ENCODE measurements at places on chromosomes 5 and 9.

GRCh38 chr5:1878050-1878849 is 4.5 kb downstream of the IRX4 start:
- DNase-seq: no peak

DNA sequence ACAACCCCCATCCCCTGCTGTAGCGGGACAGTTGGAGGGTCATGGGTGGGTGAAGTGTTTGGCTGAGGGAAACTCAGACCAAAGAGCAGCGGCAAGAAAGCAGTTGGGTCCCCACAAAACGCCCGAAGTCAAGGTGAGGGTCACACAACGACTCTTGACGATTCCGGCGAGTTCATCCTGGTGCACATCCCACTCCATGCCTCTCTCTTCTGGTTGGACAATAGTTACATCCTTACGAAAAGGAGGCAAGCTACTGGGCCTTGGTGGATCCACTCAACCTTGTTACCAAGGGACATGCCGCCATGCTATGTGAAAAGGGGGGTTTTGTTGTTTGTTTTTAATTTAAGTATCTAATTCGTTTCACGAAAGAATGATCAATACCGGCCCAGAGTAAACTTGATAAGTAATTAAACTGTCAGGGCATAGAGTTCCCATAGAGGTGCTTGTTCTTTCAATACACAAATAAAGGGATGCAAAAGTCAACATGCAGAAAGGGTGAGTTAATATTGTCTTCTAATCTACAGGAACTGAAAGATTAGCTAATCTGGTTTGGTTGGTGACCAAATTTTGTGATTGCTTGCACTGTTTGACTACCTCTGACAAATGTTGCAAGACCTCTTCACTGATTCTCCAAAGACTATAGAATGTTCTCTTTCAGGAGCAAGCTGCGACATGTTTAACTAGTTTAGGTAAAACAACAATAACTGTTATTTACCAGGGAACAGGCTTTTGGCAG is 732 bp upstream of the SMIM15 start:
- no peak for DNase-seq

- no peak for DNase-seq
Observed at GRCh38 chr5:147404706-147405105, 105.2 kb downstream of the DPYSL3 start.

DNA sequence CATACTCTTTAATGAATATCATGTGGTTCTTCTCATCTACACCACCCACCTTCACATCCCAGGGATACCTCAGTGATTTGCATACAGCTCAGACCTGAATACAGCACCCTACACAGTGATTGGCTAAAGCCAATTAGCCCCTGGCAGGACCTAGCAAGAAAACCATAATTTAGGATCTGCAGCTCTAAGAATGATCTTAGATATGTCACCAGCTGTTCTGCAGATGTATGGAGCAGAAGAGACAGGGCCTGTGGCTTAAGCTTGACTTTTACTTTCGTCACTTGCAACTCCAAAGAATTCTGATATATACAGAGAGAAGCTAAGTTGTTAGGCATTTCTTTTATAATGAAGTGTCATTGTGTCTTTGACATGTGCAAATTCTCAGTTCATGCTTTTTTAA is 483.2 kb upstream of the C9orf72 start:
- no peak for DNase-seq

- DNase-seq: no peak
Observed at GRCh38 chr9:72415163-72415562, 50.2 kb upstream of the ZFAND5 start.

- DNase-seq: no peak
Observed at GRCh38 chr9:114743446-114743845, 61.5 kb upstream of the TEX48 start.

DNA sequence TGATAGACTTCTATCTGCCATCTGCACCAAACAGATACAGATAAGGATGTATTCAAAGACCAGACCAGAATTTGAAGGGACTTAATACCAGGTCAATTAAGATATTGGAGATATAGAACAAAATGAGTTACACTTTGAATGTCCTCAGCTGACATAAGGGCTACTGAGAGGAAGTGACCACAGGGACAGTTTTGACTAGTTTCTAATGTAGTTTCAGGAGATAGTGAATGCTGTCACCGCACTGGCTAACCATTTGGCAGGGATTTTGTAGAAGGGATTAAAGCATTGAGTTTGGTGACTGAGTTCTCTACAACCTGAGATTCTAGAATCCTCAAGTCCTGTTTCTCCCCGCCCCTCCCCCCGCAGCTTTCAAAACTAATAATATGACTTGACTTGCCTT is 22.7 kb downstream of the CCNH start:
- no peak for DNase-seq

DNA sequence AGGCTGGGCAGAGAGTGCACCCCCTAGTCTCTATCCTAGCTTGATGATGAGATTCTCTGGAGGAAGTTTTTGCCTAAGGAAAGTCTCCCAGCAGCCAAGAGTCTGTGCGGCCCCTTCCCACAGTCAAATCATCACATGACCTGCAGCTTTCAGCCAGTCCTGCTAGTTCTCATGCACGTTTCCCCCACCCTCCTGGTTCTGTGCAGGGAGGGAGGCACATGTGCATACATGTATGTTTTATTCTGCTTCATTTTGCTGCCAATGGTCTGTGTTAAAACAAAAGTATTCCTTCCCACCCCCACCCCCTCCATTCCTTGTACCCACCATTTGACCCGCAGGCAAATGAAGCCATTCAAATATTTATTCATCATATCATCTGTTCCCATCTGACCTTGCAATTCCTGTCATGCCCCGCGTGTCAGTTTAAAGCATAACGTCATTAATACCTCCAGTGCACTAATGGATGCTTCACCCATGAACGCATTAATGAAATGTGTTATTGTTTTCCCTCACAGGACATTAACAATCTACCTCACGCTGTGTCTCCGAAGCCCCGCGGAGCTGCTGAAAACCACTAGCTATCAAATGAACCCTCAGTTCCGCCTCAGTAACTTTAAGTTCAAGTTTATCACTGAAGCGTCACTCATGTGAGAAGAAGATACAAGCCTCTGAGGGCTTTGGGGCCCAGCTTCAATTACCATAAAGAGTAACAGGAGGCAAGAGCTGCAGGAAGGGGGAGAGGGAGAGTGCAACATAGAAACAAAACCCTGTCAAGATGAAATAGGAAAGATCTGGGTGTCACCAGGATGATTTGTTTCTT is 139.6 kb downstream of the RASEF start:
- DNase-seq: no peak

GRCh38 chr9:98235126-98235525 is 20.3 kb downstream of the TBC1D2 start:
- no peak for DNase-seq

GRCh38 chr5:54772684-54773083 is 212.7 kb downstream of the ESM1 start:
- no peak for DNase-seq

DNA sequence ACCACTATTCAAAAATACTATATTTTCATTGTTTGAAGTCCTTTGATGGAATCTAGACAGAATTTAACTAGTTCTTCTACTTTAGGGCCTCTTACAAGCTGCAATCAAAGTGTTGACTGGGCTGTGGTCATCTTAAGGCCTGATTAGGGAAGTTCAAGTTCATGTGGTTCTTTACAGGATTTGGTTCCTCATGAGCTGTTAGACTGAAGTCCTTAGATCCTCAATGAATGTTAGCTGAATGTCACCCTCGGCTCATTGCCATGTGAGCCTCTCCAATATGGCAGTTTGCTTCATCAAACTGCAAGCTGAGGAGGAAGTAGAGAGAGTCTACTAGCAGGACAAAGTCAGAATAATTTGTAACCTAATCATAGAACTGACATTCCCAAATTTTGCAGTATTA is 135.1 kb downstream of the CSNK1G3 start:
- DNase-seq: no peak

DNA sequence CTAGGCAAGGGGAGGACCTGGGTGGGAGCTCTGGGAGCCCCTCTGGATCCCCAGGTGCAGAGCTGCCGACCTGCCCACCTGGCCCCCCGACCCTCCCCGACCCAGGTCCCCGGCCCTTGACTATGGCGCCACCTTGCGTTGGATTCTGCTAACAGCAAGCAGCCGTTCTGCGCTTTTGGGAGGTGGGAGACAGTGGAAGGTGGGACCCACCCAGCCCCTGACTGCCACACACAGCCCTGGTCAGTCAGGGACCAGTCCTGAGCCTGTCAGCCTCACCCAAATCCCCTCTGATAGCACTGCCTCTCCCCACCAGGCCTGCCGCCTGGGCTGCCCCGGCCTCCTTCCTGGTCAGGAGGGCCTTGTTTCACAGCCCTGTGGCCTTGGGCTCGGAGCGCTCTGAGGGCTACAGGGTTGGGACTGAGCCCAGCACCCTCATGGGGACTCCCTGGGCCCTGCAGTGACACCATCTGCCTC is 77.9 kb downstream of the HMCN2 start:
- no peak for DNase-seq

DNA sequence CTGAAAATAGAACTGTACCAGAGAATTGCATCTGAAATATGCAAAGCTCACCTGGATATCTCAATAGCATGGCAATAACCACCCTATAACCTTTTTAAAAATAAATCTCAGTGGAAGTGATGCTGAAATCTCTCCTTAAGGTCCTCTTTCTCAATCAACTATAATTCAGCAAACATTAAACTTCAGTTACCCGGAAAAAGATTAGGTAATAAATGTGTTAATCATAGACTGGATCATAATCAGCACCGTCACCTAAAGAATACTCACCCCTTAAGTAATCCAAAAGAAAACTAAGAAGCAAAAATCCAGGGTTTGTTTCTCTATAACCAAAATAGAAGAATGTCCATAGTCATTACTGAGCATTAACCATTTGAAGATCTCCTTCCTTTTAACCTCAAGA is 44.3 kb upstream of the DENND4C start:
- no peak for DNase-seq

DNA sequence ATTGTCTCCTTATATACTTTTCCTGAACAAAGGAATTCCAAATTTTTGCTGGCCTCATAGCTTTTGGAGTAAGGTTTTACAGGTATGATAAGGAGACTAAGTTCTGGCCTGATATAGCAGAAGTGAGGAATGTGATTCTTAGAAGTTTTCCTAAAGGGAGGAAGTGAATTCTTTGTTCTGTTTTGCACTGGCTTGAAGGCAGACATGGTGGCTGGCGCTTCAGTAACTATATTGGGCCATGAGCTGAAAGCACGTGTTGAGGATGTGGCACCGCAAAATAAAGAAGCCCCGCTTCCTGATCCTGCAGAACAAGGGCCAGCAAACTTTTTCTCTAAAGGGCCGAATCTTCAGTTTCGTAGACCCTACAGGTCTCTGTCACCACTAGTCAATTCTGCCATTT is 224.2 kb downstream of the SNX18 start:
- DNase-seq: no peak

DNA sequence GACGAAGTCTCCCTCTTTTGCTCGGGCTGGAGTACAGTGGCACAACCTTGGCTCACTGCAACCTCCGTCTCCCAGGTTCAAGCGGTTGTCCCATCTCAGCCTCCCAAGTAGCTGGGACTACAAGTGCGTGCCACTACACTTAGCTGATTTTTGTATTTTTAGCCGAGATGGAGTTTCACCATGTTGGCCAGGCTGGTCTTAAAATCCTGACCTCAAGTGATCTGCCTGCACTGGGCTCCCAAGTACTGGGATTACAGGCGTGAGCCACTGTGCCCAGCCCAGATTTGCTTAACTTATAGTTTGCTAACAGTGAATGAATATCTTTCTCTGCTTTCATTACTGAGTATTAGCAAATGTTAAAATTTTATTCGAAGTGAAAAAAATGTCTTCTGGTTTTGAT is 84.3 kb downstream of the VPS13A start:
- no peak for DNase-seq

DNA sequence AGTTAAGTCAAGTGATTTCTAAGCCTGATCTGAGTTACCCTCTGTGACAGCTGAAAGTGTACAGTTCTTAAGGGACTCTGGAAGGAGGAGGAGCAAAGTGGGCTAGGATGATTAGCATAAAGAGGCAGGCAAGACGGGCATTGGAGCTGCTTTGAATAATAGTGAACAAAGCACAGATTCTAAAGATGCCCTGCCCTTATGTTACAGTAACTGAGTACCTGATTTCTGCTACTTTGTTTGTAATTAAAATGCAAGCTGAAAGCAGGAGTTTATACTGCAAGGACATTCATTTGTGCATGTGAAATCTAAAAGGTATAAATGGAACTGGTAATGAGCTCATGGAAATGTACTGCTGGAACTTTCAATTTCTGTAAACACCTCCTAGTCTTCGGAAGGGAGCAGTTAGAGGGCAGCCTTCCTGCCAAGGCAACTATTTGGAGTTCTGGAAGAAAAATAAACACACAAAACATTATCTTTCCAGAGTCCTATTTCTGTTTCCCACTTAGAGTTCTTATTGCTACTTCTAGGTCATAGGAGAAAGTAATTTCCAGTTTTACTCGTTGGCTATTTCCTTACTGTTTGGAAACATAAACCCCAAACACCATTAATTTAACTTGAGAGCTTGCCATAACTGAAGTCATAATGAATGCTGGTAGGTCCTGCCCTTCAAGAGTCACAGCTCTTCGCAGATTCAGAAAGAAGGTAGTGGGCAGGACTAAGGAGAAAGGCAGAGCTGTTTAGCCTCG is at the start of gene RANBP3L:
RANBP3L (minus strand) TSS at position 45 of the 746 bp plus-strand sequence. CDS start 486 bp downstream, outside the sequence.
- no peak for DNase-seq

GRCh38 chr5:53019320-53019719 is 30.2 kb downstream of the ITGA2 start:
- DNase-seq: no peak

GRCh38 chr5:170584450-170585058 is 80.7 kb downstream of the KCNIP1 start:
- DNase-seq: no peak

DNA sequence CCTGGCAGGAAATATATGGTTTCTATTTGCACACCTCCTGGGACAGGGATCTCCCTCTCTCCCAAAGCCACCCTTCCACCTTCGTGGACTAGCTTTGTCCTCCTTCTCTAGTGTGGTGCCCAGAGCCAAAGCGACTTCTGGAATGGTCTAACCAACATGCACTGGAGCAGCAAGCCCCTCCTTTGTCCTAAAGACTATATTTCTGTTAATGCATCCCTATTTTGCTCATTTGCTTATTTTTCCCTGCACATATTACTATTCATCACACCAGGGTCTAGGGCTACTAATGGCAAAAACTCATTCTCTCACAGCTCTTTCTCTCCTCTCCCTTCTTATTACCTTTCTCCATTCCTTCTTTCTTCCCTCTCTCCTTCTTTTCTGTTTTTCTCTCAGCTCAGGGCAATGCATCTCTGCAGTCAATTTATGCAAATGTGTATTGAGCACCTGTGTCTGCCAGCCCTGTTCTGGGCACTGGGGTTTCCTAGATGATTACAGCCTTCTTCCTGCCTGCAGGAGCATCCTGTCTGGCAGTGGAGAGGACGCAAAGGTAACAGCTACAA is 2.8 kb upstream of the NEURL1B start:
- DNase-seq: no peak

DNA sequence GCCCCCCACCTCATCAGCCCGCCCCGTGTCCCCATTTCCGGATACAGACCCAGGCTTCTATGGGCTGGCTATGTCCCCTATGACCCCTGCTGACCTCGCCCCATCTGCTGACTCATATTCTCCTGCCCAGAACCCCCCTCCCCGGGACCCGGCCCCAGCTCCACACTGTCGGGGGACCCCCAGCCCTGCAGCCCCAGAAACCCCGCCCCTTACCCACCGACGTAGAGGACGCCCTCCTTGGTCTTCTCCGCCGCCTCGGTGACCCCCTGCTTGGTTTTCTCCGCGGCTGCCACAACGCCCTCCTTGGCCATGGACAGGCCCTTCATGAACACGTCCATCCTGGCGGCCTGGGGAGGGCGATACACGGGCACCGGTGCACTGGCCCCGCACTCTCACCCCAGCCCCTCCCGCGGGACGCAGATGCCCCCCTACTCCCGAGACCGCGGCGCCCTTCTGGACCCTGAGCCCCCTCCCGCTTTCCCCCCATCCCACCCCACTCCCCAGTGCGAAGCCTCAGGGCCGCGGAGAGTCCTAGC is 949 bp downstream of the SNCB start:
- no peak for DNase-seq

- DNase-seq: no peak
Observed at GRCh38 chr5:108503986-108504385, 122.1 kb upstream of the FBXL17 start.
